ENCODE measurements at places on chromosomes 11 and 22.

DNA sequence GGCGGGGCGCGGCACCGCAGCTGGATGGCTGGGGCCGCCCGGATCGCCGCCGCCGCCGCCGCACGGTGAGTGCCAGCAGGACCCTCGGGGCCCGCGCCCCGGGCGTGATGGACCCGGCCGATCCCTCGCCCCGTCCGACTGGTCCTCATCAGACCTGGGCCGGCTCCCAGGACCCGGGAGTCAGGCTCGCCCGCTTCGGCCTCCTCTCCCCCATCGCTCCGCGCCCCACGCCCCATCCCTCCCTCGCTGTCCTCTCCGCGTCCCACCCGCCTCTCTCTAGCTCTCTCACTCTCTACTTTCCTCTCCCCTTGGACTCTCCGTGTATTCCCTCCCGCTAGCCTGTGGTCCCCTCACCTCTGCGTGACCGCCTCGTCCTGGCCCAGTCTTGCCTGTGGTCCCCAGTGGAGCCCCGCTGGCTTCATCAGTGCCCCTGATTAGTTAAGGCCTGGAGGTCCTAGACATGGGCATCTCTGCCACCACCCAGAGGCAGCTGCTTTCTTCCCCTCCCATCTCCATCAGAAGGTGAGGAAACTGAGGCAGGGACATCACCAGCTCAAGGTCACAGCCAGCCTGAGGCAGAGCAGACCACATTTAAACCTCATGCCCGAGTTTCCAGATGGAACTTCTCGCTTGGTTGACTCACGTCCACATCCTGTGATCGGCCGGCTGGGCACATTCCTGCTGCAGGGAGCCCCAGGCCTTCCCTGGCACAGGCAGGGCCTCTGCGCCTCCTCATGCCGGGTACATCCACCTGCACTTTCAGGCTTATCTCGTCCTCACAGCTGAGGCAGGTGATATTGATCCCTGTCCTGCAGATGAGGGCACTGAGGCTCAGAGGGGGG is 429 bp downstream of the SLC39A13 start:
- peak; percentile 65 for DNase-seq

GRCh38 chr22:40743768-40744167 is 64.5 kb downstream of the MCHR1 start:
- DNase-seq = no peak

DNA sequence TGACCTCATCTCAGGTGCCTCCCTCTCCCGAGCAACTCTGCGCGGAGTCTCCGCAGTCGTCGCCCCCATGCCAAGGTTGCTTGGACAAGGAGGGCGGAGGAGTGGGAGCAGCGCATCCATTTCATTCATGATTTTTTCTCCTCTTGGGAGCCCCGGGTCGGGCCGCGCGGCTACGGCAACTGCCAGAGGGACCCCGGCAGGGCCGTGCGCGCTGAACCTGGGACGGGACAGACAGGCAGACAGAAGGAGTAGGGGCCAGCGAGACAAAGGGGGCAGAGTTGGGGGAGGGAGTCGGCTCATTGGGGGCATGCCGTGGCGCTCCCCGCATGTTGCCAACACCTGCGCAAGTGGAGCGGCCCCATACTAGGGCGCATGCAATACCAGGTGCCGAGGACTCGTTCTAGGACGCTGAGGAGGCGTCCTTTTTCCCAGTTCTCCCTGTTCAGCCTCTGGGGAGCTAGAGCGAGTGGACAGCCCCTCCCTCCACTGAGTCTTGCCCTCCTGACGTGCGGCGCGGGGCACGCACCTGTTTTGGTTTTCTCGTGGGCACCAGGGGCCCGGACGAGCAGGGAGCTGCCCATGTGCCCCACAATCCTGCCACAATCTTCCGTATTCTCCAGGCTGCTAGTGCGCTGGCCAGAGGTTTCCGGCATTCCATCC is 501 bp upstream of the PTPN5 start:
- DNase-seq = no peak

DNA sequence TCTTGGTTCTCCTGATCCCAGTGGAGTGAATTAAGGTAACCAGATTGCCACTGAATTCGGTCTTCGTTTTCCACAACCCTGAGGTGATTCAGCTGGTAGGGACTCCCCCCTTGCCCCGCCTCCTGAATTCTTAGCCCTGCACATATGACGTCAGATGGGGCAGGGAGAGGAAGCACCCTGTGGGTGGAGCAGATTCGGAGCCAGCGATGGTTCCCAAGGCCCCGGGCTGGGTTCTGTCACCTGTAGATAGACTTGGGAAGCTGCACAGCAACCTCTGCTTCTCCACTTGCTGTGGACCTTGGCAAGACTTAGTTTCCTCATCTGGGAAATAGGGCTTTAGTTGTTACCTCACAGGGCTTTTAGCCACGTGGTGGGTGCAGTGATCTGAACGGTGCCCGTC is 67.8 kb downstream of the CTTN start:
- no peak for DNase-seq

GRCh38 chr11:132504501-132505041 is 1027.7 kb downstream of the OPCML start:
- DNase-seq = no peak

- no peak for DNase-seq
Measured at GRCh38 chr11:26755762-26756161, 33.9 kb upstream of the SLC5A12 start.

DNA sequence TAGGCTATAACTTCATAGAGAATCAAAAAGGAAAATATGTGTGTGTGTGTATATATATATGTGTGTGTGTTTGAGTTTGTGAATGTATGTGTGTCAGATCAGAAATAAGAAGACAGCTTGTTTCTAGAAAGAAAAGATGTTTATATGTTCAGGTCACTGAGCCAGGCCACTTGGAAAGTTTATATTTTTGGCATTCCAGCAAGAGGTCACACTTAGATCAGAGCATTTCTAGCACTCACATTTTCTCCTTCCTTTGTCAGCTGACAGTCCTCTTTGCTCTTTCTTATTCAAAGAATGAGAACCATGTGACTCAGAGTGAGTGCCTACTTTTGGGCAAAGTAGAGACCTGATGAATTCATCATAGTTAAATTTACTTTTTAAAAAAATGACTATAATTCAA is 22.9 kb downstream of the RAB38 start:
- no peak for DNase-seq

DNA sequence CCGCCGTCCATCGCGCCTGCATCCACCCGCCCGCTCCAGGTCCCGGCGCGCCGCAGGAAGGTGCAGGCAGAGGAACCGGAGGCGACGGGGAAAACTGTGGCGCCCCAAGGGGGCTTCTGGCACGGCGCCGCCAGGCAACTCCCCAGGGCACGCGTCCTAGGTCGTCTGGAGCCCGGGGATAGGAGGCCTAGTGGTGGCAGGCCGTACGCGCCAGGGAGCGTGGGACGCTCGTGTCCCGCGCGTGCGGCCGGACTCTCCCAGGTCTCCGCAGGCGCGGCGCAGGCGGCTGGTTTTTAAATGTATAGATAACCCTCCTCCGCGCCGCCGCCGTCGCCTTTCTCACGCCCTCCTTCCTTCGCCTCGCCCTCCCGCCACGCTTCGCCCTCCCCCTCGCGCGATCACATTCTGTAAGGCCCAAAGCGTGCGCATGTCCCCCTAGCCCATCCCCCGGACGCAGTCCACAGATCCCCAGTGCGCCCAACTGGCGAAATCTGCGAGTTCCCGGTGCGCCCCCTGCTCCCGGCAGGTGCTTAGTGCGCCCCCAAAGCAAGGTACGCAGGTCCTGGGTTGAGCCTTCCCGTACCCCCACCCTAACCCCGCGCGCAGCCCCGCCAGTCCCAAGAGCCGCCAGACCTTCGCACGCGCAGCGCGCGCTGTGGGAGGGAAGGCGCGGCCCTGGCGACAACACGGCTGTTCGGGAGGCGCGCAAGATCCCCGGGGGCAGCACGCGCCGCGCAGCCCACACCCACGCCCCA is at the start of gene ASCL2:
Gene ASCL2, minus strand, starts transcription at position 267 of the 755 bp plus-strand sequence. Its CDS starts 256 bp downstream, at position 11.
- no peak for DNase-seq

- peak; percentile 25 for DNase-seq
Measured at GRCh38 chr11:28384418-28384817, 276.2 kb downstream of the METTL15 start.

DNA sequence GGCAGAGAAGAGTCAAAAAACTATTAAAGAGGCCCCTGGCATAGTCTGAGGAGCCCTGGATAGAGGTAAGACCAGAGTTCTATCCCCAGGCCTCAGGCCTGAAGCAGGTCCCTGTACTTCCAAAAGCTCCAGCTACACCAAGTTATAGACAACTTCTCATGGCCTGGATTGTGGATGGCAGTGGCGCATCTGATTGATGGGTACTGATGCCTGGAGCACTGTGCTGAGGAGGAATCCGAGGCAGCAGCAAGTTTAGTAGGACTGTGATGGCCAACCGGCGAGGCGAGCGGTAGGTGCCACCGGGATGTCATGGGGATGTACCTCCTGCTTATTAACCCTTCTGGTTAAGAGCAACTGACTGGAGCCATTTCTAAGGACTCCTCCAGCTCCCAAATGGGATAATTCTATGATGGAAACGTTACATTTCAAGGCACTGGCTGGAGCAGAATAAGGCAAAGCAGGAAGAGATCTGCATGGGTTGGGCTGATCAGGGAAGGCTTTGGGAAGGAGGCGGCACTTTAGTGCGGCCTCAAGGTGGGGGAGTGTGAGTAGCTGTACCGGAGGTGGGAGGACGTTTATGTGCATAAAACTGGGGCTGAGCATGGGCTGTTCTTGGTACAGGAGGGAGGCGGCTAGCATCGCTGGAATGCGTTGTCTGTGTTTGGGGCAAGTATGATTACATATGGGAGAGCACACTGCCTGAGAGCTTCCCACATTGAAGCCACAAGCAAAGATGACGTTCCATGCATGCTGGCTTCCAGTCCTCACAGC is 24.2 kb upstream of the JAM3 start:
- DNase-seq = no peak

DNA sequence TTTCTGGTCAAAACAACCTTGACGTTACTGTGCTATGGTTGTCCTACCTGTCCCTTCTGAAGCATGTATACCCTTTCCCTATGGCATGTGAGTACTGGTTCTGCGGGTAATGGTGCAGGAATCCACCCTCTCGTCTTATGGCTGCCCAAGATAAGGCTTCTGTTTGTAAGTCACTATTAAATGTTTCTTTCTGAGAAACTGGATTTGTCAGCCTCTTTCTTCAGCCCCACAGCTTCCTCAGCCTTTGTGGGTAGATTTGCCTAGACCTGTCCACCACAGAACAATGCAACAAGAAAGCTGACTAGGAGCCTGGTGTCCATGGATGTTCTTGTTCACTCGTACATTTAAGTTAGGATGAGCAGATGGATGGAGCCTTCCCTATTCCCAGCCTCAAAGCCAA is 14.4 kb downstream of the MMP7 start:
- no peak for DNase-seq

DNA sequence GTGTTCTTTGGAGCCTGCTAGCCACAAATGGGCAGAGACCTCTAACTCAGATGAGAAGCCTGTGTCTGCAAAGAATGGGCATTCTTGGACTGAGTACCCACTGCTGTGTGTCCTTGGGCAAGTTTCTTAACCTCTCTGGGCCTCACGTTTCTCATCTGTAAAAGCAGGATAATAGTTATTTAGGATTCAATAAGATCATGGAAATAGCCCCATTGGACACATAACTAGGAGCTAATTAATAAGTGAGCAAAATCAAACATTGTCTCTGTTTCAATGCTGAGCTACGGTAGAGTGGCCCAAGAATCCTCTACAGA is 61.2 kb upstream of the WNT7B start:
- DNase-seq = no peak
